SK-N-MC (cell line): ENCODE measurements at places on chromosomes 3 and 15.

DNA sequence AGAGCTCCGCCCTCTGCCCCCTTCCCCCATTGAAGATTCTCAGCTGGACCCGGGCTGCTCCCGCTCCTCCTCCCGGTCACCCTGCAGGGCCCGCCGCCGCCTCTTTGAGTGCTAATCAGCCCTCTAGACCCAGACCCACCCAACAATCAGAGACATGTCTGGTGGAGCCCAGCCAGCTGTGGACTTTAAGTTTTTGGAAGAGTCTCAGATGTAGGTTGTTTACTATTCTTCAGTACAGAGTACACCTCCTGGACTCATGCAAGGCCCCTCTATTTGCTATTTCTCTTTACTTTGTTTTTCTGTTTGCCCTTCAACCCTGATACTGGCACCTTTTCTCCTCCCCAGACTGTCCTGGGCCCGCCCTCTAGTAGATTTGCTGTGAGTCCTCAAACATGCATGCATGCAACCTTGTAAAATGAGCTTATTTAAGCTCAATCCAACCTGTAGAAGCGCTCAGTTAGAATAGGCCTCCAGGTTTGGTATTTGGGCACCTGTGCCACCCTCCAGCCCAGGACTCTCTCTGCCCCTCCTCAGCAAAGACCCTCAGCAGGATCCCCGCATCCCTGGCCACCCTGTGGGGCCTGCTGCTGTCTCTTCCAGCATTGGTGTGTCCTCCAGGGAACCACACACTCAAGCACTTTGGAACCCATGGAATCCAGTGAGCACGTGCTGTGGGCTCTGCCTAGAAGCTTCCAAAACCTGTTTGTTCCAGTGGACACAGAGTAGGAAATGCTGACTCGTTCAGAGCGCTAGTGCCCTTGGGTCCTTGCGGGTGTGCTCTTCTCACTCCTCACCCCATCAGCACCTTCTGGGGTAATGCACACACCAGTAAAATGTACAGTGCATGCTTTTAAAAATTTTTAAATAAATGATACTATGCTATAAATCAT, 4.6 kb downstream of the PRR23E start:
- DNase-seq = no peak

- no peak for DNase-seq
Observed at GRCh38 chr15:29070471-29071231, 184.9 kb downstream of the APBA2 start.

DNA sequence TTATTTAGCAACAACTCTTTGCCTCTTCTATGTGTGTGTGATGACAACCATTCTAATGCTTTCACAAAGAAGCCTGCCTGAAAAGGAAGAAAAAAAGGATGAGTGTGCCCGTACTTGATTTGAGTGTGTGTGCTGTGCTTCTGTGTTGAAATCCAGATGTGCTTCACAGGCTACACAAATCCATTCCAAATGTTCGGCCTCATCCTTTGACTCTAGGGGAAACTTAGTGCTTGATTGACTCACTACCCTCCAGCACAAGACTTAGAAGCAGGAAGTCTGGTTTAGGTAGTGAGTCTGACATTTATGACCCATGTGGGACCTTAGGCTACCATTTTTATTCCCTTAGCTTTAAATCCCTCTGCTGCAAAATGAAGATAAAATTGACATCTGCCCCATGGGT, 108.8 kb upstream of the PLAAT1 start:
- no peak for DNase-seq

DNA sequence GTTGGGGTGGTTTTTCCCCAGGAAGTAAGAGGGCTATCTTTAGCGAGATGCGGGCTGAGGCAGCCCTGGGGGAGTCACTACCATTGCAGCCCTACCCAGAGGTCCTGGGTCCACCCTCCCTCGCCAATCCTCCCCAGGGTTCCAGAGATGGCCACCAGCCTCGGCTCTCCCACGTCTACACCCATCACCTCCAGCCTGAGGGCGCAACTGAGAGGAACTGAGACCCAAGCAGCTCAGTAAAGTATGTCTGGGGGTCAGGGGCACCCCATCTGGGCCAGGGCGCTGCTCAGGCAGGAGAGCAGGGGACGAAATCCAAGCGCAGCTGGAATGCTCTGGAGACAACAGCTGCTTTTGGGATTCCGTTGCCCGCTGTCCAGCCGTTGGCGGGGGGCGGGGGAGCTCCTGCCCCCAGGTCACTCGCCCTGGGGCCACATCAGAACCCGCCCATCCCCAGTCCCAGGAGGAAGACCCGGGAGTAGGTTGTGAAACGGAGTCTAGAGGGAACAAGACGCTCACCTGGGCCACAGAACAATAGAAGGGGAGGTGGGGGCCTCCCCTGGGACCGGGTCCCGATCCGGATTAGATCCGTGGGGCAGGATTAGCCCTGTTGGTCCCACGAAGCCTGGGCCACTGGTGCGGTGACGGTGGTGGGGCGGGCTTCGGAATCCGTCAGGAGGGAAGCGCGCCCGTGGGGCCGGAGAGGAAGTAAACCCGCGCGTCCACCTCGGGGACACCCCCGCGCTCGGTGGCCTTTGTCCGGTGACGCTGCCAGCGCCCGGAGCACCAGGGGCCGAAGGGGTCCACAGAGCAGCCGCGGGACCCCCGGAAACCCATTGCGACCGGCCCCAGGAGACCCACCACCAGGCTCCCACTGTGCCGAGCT, 1.4 kb upstream of the NDUFAF3 start:
- DNase-seq = no peak

GRCh38 chr3:143311096-143311495, 191.5 kb downstream of the CHST2 start:
- no peak for DNase-seq

DNA sequence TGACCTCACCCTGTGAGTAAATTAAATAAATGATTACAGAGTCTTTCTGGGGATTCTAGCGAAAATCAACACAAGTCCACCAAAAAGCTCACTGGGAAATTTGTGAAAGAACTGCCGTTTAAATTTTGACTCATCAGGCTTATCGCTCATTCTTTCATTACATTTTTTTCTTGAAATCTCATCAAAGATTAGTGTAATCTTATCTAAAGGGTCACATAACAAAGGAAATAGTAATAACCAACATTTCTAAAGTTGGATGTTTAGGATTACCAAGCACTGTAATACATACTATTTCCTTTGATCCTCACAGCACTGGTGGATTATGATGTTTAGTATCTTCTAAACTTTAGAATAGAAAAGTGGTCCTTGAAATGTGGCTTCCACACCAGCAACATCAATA, 111.1 kb upstream of the CBLB start:
- DNase-seq = no peak

GRCh38 chr15:54017959-54018358, 39.7 kb downstream of the UNC13C start:
- no peak for DNase-seq

GRCh38 chr15:45586125-45586524, 1.1 kb upstream of the BLOC1S6 start:
- no peak for DNase-seq

GRCh38 chr15:101710806-101711205, 13.5 kb downstream of the TARS3 start:
- no peak for DNase-seq

GRCh38 chr3:122942239-122942638, 85.3 kb downstream of the SEMA5B start:
- no peak for DNase-seq

DNA sequence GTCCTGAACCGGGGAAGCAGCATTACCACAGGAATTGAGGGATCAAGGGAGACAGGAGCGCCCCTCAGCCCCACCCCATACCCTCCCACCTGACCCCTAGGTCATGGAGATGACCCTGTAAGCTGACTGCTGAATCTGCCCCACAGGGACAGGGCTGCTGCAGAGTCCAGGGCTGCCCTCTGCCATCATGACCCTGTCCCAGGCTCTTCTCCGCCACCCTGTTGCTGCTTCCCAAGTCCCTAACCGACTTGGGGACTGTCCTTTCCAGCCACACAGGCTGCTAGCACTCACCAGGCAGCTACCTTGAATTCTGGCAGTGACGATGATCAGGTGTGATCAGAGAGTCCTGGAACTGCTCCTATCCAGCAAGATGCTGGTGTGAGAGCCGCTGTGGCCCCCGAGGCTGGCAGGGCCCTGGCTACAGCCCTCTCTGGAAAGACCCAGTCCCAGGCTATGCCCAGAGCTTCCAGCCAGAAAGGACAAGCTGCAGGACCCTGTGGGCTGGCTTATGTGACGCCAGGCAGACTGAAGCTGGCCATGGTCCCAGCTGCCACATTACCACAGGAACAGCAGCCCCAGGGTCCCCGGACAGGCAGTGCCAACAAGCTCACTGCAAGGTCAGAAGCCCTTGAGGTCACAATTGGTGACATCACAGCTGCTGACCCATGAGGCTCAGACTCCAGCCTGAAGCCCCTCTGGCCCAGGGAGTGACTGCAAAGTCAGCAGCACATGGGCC, at the start of gene C3orf22:
C3orf22 (minus strand) TSS at position 597 of the 736 bp plus-strand sequence. CDS start 5,542 bp downstream, outside the sequence.
- no peak for DNase-seq

DNA sequence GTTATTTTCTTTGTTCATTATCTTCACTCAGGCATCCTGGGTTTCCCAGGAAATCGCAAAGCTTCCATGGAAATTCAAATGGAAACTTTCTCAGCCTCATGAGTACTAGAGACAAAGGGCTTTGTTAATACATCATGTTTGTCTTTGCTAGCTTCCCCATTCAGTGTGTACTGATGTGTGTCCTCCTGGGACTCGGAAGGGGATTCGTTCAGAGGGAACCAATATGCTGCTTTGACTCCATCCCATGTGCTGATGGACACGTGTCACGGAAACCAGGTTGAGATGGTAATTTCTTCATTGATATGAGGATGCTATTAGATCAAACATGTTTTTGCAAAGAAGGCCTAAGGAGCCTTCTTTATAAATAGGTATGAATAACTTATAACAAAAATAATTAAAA, 87.0 kb upstream of the KCNAB1 start:
- DNase-seq = no peak

DNA sequence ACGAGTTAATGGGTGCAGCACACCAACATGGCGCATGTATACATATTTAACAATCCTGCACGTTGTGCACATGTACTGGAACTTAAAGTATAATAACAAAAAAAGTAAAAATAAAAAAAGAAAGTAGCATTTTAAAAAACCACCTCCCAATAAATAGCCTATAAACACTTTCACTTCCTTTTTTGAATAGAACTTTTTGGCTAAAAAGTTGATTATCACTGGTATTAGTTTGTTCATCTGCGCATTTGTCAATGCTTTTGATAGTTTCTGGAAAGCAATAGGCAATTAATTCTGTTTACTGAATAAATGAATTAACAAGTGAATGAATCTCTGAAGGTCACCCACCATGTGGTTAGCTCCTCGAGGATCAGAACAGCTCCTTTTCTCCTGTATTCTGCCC, 179.9 kb downstream of the SLC9A9 start:
- no peak for DNase-seq

DNA sequence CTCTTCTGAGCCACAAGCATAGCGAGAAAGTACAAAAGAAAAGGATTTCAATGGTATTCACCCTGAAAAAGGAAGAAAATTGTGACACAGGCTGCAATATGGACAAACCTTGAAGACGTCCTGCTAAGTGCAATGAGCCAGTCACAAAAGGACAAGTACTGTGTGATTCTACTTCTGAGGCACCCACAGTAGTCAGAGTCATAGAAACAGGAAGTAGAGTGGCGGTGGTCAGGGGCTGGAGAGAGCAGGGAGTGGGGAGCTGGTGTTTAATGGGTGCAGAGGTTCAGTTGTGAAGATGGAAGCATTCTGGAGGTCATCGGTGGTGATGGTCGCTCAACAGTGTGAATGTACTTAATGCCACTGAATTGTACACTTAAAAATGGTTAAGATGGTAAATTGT, 180.5 kb downstream of the APBA2 start:
- DNase-seq = no peak

- no peak for DNase-seq
Observed at GRCh38 chr3:50971487-50971924, 296.8 kb downstream of the DOCK3 start.

GRCh38 chr3:196835086-196835485, 32.6 kb upstream of the SENP5 start:
- no peak for DNase-seq

- no peak for DNase-seq
Observed at GRCh38 chr3:23035927-23036640, 167.0 kb upstream of the UBE2E2 start.

- DNase-seq = no peak
Observed at GRCh38 chr3:72144773-72145505, 360.0 kb upstream of the PROK2 start.

DNA sequence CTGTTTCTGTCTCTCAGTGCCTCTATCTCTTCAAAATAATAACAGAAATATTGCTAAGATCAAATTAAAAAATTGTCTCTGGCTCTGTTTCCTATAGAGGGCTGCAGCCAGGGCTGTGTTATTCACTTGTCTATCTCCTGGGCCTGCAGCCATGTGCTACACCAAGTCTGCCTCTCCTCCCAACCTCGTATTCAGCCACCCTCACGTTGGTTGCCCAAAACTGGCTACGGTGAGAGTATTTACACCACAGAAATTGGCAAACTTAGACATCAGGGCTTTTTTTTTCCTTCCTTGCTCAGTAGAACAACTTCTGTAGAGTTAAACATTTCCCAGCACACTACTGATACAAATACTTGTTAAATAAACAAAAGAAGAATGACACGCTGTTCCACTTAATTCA, 320.9 kb upstream of the ICE2 start:
- no peak for DNase-seq

DNA sequence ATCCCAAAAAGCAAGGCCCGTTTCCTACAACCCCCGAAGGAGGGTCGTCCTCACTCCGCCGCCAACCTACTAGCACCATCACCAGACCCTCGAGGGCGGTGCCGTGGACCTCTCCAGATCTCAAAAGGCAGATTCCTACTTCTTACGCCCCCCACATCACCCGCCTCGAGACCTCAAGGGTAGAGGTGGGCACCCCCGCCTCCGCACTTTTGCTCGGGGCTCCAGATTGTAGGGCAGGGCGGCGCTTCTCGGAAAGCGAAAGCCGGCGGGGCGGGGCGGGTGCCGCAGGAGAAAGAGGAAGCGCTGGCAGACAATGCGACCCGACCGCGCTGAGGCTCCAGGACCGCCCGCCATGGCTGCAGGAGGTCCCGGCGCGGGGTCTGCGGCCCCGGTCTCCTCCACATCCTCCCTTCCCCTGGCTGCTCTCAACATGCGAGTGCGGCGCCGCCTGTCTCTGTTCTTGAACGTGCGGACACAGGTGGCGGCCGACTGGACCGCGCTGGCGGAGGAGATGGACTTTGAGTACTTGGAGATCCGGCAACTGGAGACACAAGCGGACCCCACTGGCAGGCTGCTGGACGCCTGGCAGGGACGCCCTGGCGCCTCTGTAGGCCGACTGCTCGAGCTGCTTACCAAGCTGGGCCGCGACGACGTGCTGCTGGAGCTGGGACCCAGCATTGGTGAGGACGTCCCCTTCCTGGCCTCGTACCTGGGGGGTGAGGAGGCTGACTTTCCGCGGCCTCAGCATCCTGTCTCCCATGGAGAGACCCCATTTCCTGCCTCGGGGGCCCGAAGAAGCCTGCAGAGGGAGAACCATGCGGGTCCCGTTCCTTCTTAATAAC, at the start of gene MYD88:
MYD88 (plus strand) TSS at position 313 of the 842 bp plus-strand sequence; CDS start at position 353, 40 bp downstream.
- no peak for DNase-seq

- DNase-seq = no peak
Observed at GRCh38 chr15:101597360-101597928, 54.7 kb downstream of the TM2D3 start.

GRCh38 chr15:60916032-60916678, 312.9 kb downstream of the RORA start:
- DNase-seq = no peak
